Ovary (tissue), 10 donors: ENCODE measurements at places on chromosomes 12 and 14. TPM values are rescaled to one million over a fixed set of nuclear protein-coding genes. Genes with fewer than 3 reads are reported as not detected.
A peak's percentile ranks its signal among the peaks of the same experiment; 100 is the strongest.

Gene TMEM63C
- total RNA-seq = 0.23 TPM

- DNase-seq = no peak
Observed at GRCh38 chr12:107378609-107379008, 285.3 kb upstream of the CRY1 start.

Gene MTHFD1
- 47.2 TPM for total RNA-seq

DNA sequence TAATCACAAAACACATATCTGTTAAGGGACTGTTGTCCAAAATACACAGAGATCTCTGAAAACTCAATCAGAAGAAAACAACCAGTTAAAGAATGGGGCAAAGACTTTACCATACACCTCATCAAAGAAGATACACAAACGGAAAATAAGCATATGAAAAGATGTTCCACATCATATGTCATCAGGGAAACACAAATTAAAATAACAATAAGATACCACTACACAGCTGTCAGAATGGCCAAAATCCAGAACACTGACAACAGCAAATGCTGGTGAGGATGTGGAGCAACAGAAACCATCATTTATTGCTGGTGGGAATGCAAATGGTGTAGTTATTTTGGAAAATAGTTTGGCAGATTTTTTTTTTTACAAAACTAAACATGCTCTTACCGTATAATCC, 220.5 kb upstream of the FOXN3 start:
- DNase-seq = no peak

Gene LRP1
- 323 TPM for total RNA-seq

GRCh38 chr14:83483063-83483462, 1949.4 kb upstream of the SEL1L start:
- no peak for DNase-seq

DNA sequence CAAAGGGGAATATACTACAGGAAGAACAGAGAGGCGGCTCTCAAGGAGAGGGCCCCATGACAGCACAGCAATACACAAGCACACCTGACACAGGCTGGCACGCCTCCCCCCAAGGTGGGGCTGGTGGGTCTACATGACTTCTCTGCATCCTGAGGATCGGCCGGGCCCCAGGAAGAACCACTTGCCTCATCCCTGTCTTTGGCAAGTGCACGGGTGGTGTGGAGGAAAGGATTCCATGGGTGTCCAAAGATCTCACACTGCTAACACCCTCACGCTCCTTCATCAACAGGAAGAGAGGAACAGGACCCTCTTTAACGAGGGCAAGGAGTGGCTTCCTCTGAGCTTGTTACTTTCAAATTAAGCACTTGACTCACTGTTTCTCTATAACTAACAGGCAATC, 7.3 kb downstream of the VAMP1 start:
- DNase-seq = no peak

DNA sequence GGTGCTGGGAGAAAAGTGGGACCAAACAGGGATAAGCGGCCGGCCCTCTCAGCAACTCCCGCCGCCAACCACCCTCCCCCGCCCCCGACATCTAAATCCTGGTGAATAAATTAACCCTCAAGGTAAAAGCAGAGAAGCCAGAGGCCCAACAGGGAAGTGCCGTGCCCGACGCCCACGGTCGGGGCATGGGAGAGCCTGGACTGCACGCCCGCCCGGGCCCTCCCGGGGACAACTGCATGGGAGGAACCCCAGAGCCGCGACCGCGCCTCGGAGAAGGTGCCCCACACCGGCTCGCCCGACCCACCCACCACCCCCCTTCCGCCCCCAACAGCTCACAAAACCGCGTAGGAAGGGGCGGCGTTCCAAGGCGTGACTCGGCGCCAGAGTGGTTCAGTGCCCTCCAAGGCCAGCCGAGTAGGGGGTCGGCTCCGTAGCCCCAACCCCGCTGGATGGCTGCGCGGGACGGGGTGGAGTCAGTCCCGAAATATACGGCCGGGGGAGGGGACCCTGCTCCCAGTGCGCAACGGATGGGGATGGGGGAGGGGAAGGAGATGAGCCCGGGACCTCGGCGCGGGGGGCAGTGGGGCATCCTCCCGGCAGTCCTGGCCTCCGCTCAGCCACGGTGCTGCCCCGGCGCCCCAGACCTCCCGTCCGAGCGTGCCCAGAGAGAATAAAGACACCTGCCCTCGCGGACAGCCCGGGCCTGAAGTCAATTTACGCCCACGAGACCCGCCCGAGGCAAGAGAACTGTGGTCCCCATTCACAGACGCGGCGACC, 732 bp downstream of the SLC25A29 start:
- DNase-seq = peak; percentile 71

Gene MEG3
- total RNA-seq = 1,950 TPM

DNA sequence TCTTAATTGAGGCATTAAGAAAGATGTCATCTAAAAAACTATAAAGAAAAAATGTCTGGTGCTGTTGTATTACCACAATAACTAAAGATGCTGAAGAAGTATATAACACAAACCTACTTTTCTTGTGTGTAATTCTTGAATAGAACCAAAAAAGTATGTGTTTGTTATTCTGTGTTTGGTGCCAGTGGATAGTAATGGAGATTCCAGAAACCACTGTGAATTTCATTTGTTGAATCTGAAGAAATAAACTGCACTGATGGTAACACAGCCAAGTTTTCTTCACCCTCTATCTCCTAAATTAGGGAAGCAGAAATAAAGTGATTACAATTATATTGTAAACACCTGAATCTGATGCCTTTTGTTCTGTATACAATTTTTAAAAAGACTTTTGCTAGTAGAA, 13.1 kb upstream of the KERA start:
- DNase-seq = no peak

Gene CLEC14A
- 16.8 TPM for total RNA-seq

GRCh38 chr12:53994264-53995001, 5.5 kb upstream of the HOXC9 start:
- no peak for DNase-seq

DNA sequence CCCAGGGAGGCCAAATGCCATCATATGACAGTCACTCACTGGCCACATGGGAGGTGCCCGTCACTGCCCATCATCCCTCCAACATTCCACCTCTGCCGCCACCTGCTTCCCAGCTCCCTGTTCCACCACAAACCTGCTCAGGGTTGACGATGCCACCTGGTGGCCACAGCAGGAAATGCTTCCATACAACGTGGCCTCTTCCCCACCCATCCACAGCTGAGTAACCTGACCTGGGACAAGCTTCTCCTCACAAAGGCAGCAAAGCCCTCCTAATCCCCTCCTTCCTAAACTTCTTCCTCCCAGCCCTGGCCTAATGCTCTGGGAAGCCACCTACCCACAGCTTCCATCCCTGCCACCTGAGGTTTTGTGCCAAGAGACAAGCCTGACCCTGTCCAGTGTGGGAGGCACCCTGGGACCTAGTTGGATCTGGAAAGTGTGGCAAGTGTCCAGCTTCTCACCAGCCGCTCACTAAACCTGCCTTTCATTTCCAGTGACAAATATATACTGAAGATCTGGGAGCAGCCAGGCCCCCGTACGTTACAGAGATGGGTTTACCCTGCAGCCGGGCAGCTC, 4.3 kb downstream of the DEGS2 start:
- DNase-seq = no peak

Gene SMCO3
- 0.15 TPM for total RNA-seq

GRCh38 chr12:25434515-25434914, 118.6 kb downstream of the LMNTD1 start:
- no peak for DNase-seq

DNA sequence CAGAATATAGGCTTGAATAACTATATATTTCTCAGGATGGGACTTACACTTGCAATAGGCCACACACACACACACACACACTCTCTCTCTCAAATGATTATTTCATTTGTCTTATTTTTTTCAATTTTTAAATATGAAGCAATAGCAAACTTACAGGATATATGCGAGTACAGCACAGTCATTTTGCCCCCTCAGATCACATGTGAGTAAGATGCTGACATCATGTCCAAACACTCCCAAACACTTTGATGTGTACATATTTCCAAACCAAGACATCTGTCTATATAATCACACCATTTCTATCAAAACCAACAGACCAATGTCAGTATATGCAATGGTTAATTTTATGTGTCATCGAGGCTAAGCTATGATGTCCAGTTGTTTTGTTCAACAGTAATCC, 1535.9 kb upstream of the FLRT2 start:
- no peak for DNase-seq

GRCh38 chr14:104665657-104666522, 23.5 kb upstream of the INF2 start:
- DNase-seq = no peak

GRCh38 chr14:100989924-100990323, 86.4 kb upstream of the RTL1 start:
- DNase-seq = no peak

DNA sequence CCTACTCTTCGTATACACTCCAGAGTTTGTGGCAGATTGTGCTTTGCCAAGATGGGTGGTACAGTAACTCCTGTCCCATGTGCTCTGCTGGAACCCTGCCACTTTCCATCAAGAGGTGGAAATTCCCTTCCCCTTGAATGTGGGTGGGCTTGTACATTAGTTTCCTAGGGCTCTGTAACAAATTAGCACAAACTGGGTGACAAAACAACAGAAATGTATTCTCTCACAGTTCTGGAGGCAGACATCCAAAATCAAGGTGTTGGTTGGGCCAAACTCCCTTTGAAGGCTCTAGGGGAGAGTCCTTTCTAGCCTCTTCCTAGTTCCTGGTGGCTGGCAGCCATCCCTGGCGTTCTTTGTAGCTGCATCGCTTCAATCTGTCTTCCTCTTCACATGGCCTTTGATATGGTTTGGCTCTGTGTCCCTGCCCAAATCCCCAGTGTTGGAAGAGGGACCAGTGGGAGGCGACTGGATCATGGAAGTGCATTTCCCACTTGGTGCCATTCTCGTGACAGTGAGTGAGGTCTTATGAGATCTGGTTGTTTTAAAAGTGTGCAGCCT, 117.5 kb downstream of the VRK1 start:
- DNase-seq = no peak

Gene GPR68
- not detected for total RNA-seq

Gene RNASE4
- total RNA-seq = 84.5 TPM

GRCh38 chr12:117318591-117318990, 42.8 kb downstream of the NOS1 start:
- DNase-seq = no peak

DNA sequence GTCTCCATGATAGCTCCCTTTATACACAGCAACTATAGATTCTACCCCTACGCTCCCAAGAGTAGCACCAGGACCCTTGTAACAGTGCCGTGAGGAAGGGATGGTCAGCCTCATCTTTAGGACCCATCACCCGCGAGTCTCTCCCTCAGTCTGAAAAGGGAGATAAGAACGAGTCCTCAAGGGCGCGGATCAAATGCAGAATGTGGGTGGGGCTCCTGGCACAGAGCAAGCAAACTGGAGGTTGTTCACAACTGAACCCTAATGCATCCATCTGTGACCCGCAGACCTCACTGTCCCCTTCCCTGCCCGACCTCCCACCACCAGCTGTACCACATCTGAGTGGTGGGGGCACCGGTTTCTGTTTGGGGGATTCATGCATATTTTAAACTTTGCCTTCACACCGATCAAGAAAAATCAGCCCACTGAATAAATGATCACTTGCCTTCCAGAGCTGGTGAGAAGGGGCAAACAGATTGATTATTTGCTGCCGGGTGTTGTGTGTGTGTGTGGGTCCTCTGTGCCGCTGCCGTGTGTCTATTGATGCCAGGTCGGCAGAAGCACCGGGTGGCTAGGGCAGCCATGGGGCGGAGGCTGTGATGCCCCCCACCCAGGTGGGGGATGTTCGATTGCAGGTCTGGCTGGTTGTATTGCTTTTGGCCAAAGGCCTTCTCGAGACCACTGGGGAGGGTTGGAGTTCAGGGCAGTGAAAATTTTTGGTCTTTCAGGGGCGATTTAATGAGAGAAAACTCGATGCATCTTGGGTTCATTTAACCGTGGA, 35.7 kb upstream of the BEGAIN start:
- no peak for DNase-seq

DNA sequence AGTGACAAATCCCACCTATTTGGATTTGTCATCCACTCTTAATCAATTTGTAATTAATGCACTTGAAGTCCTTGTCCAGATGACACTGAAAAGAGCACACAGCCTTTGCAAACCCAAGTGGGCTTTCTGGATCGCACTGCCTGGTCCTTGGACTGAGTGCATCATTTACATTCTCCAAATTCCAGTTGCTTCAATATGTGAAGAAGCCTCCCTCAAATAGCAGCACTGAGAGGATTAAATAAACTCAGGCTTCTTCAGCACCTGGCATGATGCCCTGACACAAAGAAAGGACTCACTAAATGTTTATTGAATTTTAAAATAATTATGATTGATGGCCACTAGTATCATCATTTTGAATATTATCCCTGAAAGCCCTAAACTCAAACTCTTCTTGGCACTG, 496.5 kb downstream of the VRK1 start:
- DNase-seq = no peak

- DNase-seq = no peak
Observed at GRCh38 chr12:130461447-130461815, 123.7 kb downstream of the PIWIL1 start.

GRCh38 chr14:68790644-68791077, 2.2 kb downstream of the ZFP36L1 start:
- peak; percentile 47 for DNase-seq

DNA sequence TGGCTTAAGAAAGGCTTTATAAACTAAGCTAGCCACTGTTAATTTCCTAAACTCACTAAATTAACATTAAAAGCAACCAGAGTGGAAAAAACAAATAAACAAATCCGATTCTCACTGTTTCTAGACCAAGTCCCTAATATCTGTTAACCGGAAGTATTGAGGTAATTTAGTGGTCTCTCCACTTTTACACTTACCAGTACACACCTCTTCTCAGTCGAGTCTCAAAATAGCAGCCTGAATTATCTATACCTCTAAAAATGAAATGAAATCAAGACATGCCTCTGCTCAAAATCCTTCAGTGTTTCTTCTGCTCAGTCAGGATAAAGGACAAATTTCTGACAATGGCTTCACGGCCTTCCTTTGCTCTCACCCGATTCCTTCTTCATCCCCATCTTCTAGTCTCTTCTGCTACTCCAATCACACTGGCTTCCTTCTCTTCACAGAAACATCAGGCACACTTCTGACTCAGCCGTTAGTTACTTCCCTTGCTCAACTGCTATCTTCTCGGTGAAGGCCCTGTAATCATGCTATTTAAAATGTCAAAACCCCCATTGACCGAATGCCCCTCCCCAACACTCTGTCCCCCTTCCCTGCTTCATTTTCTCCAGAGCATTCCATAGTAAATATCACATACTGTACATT, 161.3 kb downstream of the KITLG start:
- DNase-seq = no peak

DNA sequence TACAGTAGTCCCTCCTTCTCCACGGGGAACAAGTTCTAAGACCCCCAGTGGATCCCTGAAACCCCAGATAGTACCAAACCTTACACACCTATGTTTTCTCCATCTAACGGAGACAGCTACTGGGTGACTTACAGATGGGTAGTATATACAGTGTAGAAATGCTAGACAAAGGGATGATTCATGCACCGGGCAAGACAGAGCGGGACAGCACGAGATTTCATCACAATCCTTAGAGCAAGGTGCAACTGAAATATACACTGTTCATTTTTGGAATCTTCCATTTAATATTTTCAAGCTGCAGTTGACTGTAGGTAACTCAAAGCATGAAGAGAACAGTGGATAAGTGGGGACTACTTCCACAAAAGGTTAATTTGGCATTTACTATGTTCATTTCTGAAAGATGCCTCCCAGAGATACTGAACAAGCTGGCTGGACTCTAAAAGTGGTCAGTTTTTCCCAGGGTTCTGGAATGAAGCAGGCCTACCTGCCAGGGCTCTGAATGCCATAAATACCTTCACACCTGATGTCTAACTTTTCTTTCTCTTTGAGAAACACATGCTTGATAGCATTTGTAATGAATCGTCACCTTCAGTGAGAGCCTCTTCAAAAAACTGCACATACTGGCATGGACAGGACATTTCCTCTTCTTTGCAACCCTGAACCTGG, 127.7 kb upstream of the FOXN3 start:
- DNase-seq = no peak

GRCh38 chr12:21483531-21483930, 17.9 kb downstream of the RECQL start:
- no peak for DNase-seq
